ENCODE measurements at places on chromosomes 1 and 21.

GRCh38 chr1:167200749-167201148 is 19.9 kb upstream of the POU2F1 start:
- no peak for DNase-seq

- peak; percentile 84 for DNase-seq
These were observed 7.1 kb upstream of the GPR61 start for GRCh38 chr1:109532365-109533136.

DNA sequence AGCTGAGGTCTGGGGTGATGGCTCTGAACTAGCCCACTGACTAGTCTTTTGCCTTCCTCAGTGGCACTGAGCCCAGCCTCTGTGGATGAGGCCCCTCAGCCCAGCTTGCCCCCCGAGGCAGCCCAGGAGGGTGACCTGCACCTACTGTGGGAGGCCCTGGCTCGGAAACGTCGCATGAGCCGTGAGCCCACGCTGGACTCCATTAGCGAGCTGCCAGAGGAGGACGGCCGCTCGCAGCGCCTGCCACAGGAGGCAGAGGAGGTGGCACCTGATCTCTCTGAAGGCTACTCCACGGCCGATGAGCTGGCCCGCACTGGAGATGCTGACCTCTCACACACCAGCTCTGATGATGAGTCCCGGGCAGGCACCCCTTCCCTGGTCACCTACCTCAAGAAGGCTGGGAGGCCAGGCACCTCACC is 87.8 kb downstream of the TRIM11 start:
- DNase-seq, result no peak

DNA sequence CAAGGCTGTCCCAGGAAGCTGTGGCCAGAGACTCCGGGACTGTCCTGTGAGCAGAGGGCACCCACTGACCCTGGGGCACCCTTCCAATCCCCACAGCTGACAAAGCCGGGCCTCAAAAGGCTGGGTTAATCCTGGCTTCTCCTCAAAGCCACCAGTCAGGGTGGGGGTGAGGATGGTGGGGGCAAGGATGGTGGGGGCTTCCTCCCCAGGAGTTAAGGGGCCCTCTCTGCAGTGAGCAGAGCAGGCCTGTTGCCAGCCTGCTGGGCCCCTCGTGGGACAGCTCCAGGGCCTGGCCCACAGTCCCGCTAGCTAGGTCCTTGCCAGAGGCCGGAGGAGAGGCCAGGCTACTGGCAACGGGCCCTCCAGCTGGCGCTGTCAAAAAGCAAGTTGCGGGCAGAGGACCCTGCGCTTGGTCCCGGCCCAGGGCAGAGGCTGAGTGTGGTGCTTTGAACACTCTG is 37.9 kb upstream of the CCDC27 start:
- no peak for DNase-seq

DNA sequence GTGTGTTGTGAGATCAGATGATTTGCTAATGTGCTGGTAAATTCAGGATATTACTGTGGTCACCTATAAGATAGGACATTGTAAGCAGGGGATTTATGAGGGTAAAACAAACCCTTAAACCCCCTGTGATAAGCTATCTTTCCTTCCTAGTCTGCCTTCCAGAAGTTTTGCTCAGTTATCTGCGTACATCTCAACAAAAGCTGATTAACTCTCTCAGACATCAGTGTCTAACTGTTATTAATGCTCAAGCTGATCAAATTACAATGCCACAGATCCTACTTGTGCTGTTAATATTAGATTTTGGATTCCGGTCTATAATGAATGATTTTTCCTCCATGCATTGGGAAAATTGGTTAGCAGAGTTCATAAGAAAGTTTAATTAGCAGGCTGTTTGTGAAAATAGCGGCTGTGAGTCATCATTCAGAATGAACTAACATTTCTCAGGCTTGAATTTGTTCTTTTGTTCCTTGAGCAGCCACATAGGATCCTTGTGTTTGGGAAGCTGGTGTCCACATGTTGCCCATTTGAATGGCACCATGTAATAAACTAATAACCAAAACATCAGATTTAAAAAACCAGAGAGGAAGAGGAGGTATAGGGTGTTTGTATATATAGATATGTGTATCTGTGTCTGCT is 48.7 kb downstream of the ELAVL4 start:
- DNase-seq, result no peak

DNA sequence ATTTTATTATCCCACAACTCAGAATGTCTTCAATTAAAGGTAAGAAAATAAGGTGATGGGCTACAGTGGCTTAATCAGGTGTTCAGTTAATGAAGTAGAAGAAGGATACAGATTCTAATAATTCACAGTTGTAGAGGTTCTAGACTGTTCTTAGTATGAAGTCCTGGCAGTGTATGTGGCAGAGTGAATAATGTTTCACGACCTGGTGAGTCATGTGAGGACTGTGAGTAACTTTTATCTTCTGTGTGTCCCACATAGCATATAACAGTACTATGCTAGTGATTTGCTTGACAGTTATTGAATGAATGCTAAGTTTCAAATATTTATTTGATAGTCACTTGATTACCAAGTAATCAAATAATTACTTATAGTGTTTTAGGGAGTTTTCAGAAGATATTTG is 20.0 kb downstream of the SLC16A4 start:
- DNase-seq, result no peak

- no peak for DNase-seq
These were observed 20.2 kb downstream of the COLGALT2 start for GRCh38 chr1:184017306-184017705.

GRCh38 chr1:76868916-76869315 is 1.6 kb downstream of the ST6GALNAC5 start:
- no peak for DNase-seq

- DNase-seq, result peak; percentile 64
These were observed at the start of gene ACADM for GRCh38 chr1:75724472-75725022. TSS of gene ACADM (plus strand) at chr1:75724709. CDS start at chr1:75724788, 79 bp downstream.

DNA sequence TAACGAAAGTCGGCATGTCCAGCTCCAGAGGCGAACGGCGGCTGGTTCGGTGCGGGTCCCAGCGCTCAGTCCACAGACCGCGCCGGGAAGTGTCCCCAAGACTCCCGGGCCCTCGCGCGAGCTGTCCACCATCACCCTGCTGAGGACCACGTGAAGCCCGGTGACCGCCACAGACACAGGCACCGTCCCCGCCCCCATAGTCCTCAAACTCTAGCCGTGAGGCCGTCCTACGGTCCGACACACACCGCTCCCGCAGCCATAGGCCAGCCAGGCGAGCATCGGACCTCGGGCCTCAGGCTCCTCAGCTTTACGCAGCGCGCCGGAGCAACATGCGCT is 535 bp downstream of the SETD4 start:
- peak; percentile 5 for DNase-seq

DNA sequence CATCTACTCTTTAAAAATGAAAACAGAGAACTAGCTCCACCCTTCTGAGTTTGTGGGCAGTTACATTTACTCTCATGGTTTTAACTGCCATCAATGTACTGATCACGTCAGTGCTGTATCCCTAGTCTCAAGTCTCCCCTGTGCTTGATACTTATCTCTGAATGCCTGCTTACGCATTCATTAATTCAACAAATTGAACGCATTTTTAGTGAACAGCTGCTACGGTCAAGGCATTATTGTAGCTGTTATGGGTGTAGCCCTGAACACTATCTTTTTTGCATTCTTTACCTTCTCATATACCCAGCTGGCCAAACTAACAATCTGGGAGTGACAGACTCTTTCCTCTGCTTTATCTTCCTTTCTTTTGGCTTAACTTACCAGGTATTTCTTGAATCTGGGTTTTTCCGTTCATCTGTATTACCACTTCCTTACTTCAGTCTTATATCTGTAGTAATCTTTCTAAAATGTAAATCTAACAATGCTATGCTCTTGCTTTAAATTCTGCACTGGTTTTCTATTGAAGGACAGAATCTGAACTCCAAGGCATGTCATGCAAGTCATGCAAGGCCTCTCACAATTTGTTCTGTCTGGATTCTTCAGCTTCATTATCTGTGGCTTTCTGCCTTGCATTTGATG is 33.3 kb downstream of the SMG7 start:
- no peak for DNase-seq

DNA sequence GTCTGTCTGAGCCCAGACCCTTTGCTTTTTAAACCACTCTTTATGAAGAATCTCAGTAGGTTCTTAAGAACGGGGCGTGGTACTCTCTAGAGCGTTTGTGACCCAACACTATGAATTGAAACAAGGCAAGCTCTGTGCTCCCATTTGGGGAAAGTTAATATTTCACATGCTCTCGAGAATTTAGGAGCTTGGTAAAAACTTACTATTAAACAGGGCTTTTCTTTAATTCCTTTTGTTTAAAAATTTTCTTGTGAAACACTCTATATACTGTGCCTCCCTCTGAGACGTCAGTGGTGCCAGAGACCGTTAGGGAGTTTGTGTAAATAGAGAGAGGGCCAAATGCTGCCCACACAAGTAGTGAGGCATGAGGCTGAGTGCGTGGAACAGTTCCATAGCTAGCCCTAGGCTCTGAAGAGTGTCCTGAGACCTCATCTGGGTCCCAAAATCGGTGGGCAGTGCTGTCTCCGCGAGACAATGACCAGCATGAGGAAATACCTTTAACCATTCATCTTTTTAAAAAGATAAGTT is 144.7 kb downstream of the ROR1 start:
- no peak for DNase-seq

DNA sequence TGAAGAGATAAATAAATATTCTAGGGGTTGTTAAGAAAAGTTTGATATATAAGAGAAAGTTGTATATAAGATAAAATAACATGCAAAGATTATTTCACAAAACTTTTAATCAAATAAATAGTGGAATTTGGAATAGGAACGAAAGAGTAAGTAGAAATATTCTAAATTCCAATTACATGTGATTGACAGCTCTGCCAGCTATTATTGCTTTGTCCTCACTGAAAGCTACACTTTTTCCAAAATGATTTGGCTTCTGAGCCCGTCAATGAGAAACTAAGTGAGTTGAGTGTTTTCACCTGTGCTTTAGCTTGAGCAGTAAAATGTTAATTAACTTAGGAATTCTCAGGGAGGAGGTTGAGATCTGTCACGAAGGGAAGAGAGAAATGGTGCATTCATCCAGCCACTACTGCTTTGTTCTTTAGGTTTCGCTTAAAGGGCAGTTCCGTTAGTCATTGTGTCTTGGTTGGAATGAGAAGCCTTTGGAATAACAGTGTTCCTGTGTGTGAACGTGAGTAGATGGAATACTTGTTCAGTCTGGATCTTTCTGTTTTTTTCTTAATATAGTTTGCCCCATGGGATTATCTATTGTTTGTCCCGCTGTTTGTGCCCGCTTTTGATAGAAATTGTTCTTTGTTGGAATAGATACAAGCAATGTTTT is 63.3 kb upstream of the CR1L start:
- no peak for DNase-seq

- no peak for DNase-seq
These were observed 17.4 kb upstream of the SLC6A9 start for GRCh38 chr1:44048532-44049215.

DNA sequence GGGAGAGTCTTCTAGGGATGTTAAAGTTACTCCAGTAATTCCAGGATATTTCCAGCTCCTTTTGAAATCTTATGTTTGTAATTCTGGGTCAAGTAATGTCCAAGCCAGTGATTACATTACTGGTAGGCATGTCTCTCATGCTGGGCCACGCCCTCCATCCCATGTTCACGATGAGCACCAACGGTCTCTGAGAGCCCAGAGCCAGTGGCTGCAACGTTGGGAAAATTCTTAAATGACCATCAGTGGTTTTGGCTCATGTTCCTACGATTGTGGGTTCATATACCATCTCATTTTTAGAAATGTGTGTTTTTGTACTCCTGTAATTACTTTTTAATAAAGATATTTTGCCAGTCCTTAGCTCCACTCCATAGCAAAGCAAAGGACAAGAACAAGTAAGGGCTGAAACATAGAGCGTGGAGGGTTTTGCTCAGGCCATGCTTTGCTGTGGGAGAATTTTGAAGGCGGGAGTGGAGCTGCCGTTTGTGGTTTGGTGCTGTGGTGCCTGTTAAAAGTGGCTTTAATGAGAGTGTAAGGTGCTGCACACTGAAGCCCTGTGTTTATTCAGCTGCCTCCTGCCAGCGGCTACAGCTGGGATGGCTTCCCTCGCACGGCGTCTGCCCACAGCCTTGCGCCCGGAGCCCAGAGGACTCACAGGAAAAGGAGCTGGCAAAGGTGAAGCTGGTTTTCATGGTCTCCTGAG is 28.9 kb downstream of the VANGL1 start:
- DNase-seq, result no peak

DNA sequence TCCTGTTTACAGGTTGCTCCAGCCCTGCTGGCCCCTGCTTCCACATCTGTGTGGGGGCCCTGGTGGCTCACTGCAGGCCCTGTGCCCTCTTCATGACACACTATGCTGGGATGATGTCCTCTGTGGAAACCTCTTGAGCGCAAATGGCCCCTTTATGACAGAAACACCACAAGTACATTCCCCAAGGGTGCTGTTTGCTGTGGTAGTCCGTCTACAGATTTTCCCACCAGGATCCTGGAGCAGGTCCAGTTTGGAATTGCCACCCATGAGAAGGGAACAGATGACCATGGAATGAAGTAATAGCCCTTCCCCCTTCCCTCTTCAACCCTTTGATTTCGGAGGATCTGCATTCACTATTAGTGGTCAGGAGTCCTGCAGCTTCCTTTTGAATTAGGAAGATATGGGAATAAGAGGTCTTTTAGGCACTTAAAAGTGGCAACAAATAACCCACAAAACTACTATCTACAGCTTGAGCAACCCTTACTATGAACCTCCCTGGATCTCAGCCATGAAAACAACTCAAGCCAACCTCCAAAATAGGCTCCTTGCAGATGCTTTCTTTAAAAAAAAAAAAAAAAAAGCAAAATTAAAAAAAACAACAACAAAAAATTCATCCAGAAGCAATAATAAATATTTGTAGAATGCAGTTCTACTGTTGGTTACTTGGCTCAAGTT is 121.9 kb upstream of the TSPAN2 start:
- no peak for DNase-seq

GRCh38 chr1:27292106-27292505 is 29.9 kb upstream of the TMEM222 start:
- no peak for DNase-seq

DNA sequence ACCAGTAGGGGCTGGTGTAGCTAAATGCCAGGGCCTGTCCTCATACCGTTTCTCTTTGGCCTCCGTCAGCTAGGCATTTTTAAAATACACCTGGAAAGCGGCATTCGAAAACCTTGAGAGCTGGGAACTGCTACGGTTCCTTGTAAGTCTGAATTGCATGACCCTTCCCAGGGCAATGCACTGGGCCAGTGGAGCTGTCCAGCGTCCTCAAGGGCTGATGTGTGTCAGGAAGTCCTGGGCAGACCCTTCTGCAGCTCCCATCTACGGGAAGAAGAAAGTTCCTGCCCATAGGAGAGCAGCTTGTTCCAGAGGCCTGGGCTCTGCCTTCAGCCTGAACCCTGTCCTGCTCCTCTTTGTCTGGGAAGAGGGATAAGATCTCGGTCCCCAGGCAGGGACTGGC is 34.1 kb downstream of the UBASH3A start:
- DNase-seq, result no peak

- DNase-seq, result peak; percentile 9
These were observed 18.3 kb upstream of the PLEKHA6 start for GRCh38 chr1:204377800-204378668.

GRCh38 chr1:178039891-178040290 is 54.0 kb upstream of the RASAL2 start:
- DNase-seq, result no peak

DNA sequence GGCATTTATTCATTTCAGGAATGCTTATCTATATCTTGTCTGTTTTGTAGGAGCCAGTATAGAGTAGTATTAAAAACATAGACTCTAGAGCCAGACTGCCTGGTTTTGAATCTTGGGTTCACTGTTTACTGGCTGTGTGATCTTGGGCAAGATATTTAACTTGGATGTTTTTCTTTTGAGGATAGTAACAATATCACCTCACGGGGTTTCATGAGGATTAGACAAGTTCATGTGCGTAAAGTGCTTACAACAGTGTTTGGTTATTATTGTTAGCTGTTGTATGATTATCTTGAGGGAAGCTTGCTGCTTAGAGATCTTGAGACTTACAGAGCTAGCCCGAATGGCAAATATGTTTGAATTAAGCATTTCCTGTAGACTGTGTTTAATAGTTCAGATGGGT is 40.2 kb downstream of the WNT4 start:
- DNase-seq, result no peak

Measured in stimulated activated CD4-positive, alpha-beta T cell treated with anti-CD3 and anti-CD28 coated beads, Interleukin-15, amount 100 ng/mL, for 1 hour (primary cell).